ENCODE measurements at places on chromosomes 2 and 18. TPM values are rescaled to one million over a fixed set of nuclear protein-coding genes. Genes with fewer than 3 reads are reported as not detected.

GRCh38 chr18:41938445-41938844 is 16.6 kb upstream of the PIK3C3 start:
- H3K4me3 ChIP-seq: no peak overlapping the region
- no peak for DNase-seq
- H3K4me1 ChIP-seq: peaks cover 12% of the 10 kb centered on the region
- H3K36me3 ChIP-seq: no peaks in the 10 kb centered on the region

GRCh38 chr18:55396979-55397378 is 191.0 kb downstream of the TCF4 start:
- no peaks in the 10 kb centered on the region for H3K4me1 ChIP-seq
- no peaks in the 10 kb centered on the region for H3K36me3 ChIP-seq
- no peak for DNase-seq
- no peaks in the 10 kb centered on the region for H3K27me3 ChIP-seq
- no peak overlapping the region for H3K4me3 ChIP-seq

GRCh38 chr18:3170441-3171161 is 49.2 kb downstream of the MYOM1 start:
- DNase-seq: no peak
- H3K4me1 ChIP-seq: peaks cover 9% of the 10 kb centered on the region
- no peak overlapping the region for H3K4me3 ChIP-seq
- H3K27ac ChIP-seq: no peak overlapping the region

DNA sequence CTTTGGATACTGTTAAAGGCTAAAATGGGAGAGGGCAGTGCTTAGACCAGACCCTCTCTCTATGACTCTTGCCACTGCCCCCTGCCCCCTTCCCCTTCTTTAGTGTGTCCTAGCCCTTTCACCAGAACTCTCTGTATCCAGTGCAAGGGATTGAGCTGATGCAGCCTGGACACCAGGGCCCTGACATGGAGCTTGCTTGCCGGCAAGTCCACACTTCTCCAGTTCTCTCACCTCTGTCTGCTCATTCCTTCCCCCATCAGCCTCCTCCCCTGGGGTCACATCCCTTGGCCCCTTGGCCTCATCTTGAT is 1.5 kb upstream of the WNT6 start:
- peaks cover 10% of the 10 kb centered on the region for H3K4me1 ChIP-seq
- H3K36me3 ChIP-seq: no peaks in the 10 kb centered on the region
- H3K27ac ChIP-seq: no peak overlapping the region

- peaks cover 2% of the 10 kb centered on the region for H3K4me1 ChIP-seq
- H3K36me3 ChIP-seq: peaks cover 2% of the 10 kb centered on the region
- H3K27ac ChIP-seq: no peak overlapping the region
- DNase-seq: no peak
- no peak overlapping the region for H3K4me3 ChIP-seq
These were observed 192.2 kb upstream of the FBXO11 start for GRCh38 chr2:48098539-48098938.

DNA sequence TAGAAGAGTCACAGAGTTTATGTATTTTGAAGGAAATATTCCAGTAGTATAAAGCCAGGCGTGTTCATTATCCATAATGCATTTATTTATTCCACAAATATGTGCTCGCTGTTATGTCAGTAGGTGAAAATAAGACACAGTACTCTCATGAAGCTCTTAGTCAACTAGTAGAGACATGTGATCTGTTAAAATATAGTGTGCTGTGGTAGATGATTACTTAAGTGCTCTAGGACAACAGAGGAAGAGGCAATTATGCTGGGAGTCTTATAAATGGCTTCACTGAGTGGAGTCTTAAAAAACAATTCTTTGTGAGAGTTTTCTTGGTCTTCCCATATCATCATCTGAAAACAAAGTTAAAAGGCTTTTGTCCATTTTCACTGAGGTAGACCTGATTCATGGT is 457.3 kb downstream of the XIRP2 start:
- DNase-seq: no peak
- H3K27me3 ChIP-seq: no peaks in the 10 kb centered on the region
- no peak overlapping the region for H3K4me3 ChIP-seq
- no peaks in the 10 kb centered on the region for H3K36me3 ChIP-seq
- no peak overlapping the region for H3K27ac ChIP-seq
- H3K4me1 ChIP-seq: no peaks in the 10 kb centered on the region

- H3K36me3 ChIP-seq: no peaks in the 10 kb centered on the region
- no peak overlapping the region for H3K4me3 ChIP-seq
- no peaks in the 10 kb centered on the region for H3K27me3 ChIP-seq
- DNase-seq: no peak
- H3K4me1 ChIP-seq: no peaks in the 10 kb centered on the region
These were observed 596.4 kb upstream of the VRK2 start for GRCh38 chr2:57450170-57450569.

- no peak overlapping the region for H3K27ac ChIP-seq
- no peaks in the 10 kb centered on the region for H3K36me3 ChIP-seq
- no peak for DNase-seq
- H3K4me1 ChIP-seq: peaks cover 6% of the 10 kb centered on the region
These were observed 25.9 kb upstream of the TMEM87B start for GRCh38 chr2:112029164-112029563.

DNA sequence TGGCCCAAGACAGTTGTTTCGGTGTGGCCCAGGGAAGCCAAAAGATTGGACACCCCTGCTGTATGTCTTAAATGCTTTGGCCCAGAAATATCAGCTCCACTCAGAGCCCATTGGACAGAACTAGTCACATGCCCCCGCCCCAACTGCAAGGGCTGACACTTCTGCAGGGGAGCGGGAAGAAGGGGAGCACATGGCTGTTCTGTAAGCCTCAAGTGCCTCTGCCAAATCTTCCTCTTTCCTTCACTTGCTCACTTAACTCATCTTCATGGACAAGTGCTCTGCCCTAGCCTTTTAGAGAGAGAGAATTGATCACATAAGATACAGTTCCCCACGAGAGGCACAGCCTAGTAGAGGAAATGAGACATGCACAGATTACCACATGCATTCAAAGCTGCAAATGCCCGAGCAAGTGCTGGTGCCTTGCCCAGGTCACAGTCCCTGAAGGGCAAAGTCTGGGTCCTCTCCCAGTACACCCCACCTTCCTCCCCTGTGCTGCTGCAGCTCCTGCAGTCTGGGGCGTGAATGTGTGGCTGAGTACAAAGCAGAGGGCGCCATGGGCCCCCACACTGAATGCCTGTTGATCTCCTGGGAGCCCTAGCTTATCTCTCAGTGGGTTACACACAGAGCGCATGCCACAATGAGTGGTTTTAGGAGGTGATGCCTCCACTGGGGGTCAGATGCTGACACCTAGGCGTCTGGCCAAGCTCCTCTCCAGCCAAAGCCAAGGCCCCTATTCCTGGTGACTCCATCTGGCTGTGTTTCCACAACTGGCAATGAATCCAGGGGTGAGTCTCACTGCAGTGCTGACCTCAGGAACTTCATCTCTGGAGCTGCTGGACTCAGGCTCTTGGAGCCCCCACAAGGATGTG is 135.3 kb downstream of the CTIF start:
- peaks cover 5% of the 10 kb centered on the region for H3K4me1 ChIP-seq
- H3K27ac ChIP-seq: no peak overlapping the region
- peaks cover 5% of the 10 kb centered on the region for H3K36me3 ChIP-seq
- H3K4me3 ChIP-seq: no peak overlapping the region

GRCh38 chr2:7835693-7836680 is 845.9 kb upstream of the ID2 start:
- H3K36me3 ChIP-seq: peaks cover 10% of the 10 kb centered on the region
- H3K4me3 ChIP-seq: no peak overlapping the region
- peaks cover 12% of the 10 kb centered on the region for H3K4me1 ChIP-seq
- DNase-seq: no peak
- no peaks in the 10 kb centered on the region for H3K27me3 ChIP-seq

DNA sequence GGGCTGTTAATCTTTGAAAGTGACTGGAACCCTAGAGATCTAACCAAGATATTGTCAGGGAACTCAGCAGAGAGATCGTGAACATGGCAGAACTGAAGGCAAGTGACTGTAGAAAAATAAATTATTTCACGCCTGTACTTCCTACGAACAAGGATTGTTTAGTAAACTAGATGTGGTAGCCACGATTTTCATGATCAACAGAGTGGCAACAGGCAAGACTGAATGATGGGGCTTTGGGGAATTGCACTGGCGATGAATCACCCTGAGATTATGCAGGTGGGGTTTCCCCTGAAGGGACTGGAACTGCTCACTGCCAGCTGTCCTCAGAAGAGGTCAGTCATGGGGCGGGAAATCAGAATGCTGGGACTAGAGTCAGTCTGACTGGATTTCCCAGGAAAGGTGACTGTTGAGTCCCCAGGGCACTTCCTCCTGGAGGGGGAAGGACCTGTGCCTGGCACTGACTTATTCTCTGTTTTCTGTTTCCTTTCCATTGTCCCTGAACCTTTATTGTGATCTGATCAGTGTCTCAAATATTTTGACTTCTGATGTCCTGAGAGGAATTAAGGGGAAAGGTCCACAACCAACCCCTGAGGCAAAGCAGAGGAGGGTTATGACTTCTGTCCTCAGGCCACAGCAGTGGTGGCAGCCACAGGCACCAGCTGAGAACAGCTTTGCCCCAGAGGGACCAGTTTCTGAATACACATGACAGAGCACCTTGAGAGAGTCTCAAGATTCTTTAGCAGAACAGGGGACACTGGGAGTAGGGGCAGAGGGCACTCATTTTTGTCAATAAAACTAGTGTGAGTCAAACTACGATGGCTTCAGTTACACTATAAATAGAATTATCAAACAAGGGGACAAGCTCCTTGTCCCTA is 70.0 kb downstream of the NAB1 start:
- DNase-seq: peak; percentile 73
- peaks cover 59% of the 10 kb centered on the region for H3K4me1 ChIP-seq
- peaks cover 1% of the 10 kb centered on the region for H3K36me3 ChIP-seq
- H3K27me3 ChIP-seq: no peaks in the 10 kb centered on the region

GRCh38 chr2:138831691-138832090 is 51.5 kb upstream of the NXPH2 start:
- H3K4me1 ChIP-seq: no peaks in the 10 kb centered on the region
- H3K36me3 ChIP-seq: no peaks in the 10 kb centered on the region
- no peak overlapping the region for H3K4me3 ChIP-seq

GRCh38 chr18:58017267-58017666 is 26.8 kb upstream of the NEDD4L start:
- no peak for DNase-seq
- H3K4me3 ChIP-seq: no peak overlapping the region
- H3K27ac ChIP-seq: no peak overlapping the region
- no peaks in the 10 kb centered on the region for H3K4me1 ChIP-seq

GRCh38 chr2:7900593-7900992 is 781.3 kb upstream of the ID2 start:
- no peaks in the 10 kb centered on the region for H3K27me3 ChIP-seq
- peak overlapping the region; percentile 25 for H3K27ac ChIP-seq
- peaks cover 25% of the 10 kb centered on the region for H3K4me1 ChIP-seq

DNA sequence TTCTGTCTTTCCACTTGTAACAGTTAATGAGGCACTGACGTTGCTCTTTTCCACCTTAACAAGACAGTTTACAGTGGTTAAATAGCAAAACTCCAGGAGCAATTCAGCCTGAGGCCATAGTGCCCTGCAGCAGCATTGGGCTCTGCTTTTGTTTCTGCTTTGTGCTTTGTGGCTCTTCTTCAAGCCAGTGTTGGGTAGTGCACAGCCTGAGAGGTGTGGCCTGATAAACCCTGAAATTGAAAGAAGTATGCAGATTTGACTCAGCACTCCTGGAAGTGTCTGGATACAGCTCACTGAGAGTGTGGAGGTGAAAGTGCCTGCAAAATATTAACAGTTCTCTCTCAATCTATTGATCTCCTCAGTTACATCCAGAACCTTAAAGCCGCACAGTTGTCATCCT is 63.0 kb downstream of the STK25 start:
- no peak overlapping the region for H3K4me3 ChIP-seq
- peaks cover 18% of the 10 kb centered on the region for H3K27me3 ChIP-seq
- H3K27ac ChIP-seq: no peak overlapping the region
- H3K36me3 ChIP-seq: peaks cover 25% of the 10 kb centered on the region
- peaks cover 47% of the 10 kb centered on the region for H3K4me1 ChIP-seq

GRCh38 chr2:17792515-17792914 is 23.7 kb upstream of the MSGN1 start:
- no peak overlapping the region for H3K27ac ChIP-seq
- peaks cover 27% of the 10 kb centered on the region for H3K4me1 ChIP-seq
- DNase-seq: no peak
- no peak overlapping the region for H3K4me3 ChIP-seq
- no peaks in the 10 kb centered on the region for H3K36me3 ChIP-seq
- peaks cover 31% of the 10 kb centered on the region for H3K27me3 ChIP-seq

DNA sequence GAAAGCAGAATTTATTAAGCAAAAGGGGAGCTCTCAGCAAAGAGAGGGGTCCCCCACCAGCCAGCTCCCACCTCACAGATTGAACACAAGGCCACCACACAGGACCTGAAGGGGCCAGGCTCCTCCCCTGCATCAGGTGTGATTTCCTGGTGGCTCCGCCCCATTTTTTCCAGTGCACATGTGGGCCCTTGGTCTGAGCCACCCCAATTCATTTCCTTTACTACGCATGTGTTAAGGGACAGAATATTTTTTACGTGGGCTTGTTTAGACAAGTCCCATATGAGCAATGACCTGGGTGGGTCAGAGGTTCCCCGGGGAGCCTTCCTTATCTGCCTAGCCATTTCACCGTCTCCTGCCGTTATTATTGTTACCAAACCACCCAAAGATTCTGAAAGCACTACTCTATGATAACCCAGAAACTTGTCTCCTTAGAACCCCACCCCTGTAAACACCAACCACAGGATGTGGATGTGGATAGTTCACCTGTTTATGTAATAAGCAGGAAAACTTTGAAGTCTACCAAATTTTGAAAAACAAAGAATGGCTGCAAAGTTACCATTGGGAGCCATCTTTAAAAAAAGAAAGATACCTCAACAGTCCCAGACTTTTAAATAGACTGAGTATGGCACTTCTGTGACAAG is 191.7 kb downstream of the CD226 start:
- DNase-seq: no peak
- H3K36me3 ChIP-seq: peaks cover 12% of the 10 kb centered on the region
- no peaks in the 10 kb centered on the region for H3K27me3 ChIP-seq
- peak overlapping the region; percentile 9 for H3K27ac ChIP-seq
- peaks cover 13% of the 10 kb centered on the region for H3K4me1 ChIP-seq

- no peaks in the 10 kb centered on the region for H3K36me3 ChIP-seq
- no peak for DNase-seq
- H3K27ac ChIP-seq: no peak overlapping the region
- no peak overlapping the region for H3K4me3 ChIP-seq
These were observed 393.1 kb upstream of the SLC14A2 start for GRCh38 chr18:45222180-45222579.

The TMEM200C gene
- total RNA-seq: not detected

The RPRM gene
- total RNA-seq: not detected

The ARHGAP28 gene
- total RNA-seq: not detected

The KCNG2 gene
- not detected for total RNA-seq

The TGIF1 gene
- total RNA-seq: 9.7 TPM

The ERICH2 gene
- total RNA-seq: not detected

The AQP12A gene
- total RNA-seq: not detected

The TBR1 gene
- not detected for total RNA-seq

All from activated CD8-positive, alpha-beta memory T cell treated with anti-CD3 and anti-CD28 coated beads, Interleukin-2, amount 10 ng/mL, durations not matched to agents 7 days and 5 days (primary cell).